ENCODE measurements at places on chromosomes 1 and 21.

DNA sequence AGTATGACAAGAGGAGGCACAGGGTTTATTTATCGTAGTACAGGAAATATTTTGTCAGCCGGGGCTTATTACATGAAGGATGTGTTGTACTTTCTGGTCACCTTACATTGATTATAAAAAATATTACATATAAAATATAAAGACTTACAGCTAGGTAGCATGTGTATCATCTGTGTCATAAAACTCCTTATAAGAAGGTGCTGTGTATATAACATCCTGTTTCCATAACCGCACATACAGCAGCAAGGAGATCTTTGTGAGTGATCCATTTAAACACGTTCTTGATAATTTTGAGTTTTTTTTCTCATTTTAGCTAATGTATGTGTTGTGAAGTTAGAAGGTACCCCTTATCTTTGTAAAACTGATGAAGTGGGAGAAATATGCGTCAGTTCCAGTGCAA lies 60.1 kb downstream of the S100B start:
- no peak for DNase-seq

DNA sequence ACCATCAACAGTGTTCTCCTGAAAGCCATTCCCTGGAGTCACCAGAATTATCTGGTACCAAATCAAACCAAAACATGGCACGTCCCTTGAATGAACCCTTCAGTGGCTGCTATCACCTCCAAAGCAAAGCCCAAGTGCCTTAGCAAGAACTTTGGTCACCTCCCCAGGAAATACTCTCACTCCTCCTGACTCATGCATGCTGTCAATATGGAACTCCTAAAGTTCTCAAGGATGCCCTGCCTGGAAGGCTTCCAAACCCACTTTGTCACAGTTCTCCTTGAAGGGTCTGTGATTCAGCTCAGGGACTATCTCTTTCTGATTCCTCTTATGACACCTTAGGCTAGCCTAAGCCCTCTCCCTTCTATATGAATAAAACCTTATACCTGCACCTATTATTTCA lies 146.1 kb upstream of the RUNX1 start:
- DNase-seq: peak; percentile 52

GRCh38 chr1:58921342-58921741 lies 137.5 kb upstream of the JUN start:
- DNase-seq: no peak

GRCh38 chr1:229273507-229274232 lies 2.8 kb downstream of the RAB4A start:
- no peak for DNase-seq

All from brain microvascular endothelial cell (primary cell).